ENCODE measurements at places on chromosomes 5 and 9. TPM values are rescaled to one million over a fixed set of nuclear protein-coding genes. Genes with fewer than 3 reads are reported as not detected.

- DNase-seq: no peak
Measured at GRCh38 chr5:132714456-132715307, 22.7 kb downstream of the KIF3A start.

DNA sequence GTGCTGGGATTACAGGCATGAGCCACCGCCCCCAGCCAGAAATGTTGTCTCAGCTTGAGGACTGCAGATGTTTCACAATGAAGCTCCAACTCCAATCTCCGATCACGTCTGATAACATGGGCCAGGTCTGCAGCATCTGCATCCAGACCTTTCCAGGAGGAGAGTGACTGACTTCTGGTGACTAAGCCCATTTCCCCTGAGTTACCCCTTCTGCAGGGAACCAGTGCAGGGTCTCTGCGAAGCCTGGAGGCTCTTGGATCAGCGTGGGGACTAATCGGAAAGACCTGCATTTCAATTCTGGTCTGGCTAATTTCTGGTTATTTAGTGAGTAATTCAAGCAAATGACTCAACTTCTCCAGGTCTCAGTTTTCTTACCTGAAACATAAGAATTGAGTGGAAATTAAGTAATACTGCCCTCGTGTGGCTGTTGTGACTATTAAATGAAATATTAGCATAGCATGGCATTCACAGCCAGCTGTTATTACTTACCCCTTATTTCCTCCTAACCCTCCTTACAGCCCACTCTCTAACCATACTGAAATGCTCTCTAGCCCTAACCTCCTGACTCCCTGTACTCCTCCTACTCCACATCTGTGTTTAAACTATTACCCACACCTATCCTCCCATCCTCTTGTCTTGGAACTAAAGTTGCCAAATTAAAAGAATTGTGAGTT lies 2.2 kb upstream of the GNPDA1 start:
- no peak for DNase-seq

- DNase-seq: no peak
Measured at GRCh38 chr5:174329738-174330137, 284.2 kb downstream of the NSG2 start.

DNA sequence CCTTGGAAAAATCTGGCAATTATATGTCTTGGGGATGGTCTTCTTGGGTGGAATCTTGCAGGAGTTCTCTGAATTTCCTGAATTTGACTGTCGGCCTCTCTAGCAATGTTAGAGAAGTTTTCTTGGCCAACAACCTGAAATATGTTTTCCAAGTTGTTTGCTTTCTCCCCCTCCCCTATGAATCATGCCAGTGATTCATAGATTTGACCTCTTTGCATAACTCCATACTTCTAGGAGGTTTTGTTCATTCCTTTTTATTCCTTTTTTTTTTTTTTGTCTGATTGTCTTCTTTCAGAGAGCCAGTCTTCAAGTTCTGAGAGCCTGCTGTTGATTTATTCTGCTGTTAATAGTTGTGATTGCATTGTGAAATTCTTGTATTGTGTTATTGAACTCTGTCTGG lies 56.7 kb upstream of the SLC44A1 start:
- no peak for DNase-seq

DNA sequence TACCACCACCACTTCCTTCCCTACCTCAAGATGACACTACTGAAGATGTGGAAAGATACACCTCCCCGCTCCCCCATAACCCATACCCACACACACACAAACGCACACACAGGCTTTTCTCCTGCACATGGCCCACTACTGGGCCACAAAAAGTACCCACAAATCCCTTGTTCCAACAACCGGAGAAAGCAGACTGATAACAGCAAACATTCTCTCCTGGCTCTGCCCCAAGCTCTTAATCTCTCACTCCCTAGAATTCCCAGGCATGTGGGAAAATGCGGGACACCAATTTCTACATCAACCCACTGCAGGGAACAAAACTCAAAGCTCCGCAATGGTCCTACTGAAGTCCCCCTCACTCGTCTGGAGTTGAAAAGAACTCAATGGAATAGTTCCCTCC lies 611.0 kb upstream of the KLF4 start:
- DNase-seq: no peak

- no peak for DNase-seq
Measured at GRCh38 chr9:123355761-123356431, at the start of gene CRB2. Gene CRB2 (plus strand): TSS chr9:123356197. CDS start chr9:123356261, 64 bp downstream.

DNA sequence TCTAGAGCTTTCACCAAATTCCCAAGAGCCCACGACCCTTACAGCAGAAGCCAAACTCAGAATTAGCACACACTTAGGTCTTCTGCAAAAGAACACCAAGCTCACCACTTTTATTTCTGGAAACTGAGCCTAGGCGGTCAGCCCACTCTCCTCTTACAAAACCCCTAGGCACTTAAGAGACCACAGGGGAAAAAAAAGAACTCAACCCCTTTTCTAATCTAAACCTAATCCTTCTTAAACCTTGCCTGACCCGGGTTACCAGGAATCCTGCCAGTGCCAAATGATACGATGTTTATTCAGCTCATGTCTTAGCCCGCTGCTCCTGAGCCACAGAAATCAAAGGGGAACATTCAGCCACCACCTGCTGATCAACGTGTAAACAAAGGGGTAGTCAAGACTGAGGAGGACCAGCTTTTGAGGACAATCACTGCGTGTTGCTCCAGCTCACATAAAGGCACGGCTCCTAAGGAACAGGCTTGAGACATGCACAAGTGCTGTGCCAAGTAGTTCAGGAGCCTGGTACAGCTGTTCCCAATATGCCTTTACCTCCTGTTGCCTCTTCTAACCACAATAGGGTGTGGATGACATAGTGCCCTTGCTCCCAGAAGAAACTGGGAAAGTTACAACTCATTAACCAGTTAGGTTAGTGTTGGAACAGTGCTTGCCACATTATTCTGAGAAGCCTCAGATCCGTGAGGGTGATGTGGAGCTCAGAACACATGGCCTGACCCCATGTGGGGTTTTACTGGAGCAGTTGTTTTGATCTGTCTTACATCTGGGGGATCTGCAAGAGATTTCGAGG lies 49.3 kb downstream of the ZFAND5 start:
- peak; percentile 47 for DNase-seq

DNA sequence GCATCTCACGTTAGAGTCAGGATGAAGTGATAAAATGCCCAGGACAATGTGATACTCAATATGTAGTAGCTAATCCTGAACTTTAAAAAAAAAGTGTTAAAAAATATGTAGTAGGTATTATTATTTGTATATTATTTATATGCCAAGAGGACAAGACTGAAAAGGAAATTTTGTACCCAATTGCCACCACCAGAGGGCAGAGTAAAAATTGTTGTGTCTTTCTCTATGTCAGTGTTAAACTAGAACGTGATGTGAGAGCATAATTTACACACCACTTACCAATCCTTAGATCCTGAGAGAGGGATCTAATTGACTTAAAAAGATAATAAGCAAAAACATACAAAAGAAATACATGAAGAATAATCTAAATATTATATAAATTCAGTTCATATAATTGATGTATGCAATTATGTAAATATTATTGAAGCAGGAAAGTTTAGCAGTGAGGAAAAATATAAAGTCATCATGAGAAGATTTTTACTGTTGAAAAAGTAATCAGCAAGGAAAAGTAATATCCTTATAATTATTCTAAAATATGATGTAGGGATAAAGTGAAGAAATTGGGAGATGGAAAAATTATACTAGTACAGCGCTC lies 288.9 kb downstream of the RAB3C start:
- no peak for DNase-seq

DNA sequence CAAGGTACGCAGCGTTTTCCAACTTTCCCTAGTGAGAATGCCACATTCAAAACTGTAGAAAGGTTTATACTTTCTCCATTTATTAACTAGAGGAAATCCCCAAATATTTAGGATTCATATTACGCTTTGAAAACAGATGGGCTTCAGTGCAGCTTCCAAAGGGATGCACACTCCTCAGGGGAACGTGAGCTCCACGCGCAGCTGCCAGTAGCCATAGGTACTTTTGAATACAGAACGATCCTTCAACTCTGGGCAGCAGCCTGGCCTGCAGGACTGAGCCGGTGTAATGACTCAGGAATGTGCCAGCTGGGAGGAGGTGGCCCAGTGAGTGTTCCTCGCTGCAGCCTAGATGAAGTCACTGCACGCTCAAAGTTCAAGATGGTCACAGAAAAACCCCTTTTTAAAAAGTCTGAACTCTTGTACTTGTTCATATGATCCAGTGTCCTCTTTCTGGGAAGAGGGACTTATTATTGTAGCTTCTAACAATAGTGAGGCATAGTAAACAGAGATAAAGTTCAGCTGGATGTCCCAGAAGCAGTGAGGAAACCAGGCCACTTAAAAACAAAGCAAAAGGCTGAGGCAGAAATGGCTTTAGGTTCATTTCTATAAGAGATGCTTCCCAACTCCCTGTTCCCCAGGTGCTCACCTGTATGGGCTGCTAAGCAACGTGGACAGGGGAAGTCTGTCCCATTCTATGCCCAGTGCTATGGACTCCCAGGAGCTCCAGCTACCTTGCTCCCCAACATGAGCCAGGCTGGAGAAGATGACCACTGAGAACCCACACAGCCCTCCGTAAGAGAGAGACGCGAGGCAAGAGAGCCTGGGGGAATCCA lies 130.0 kb downstream of the LHFPL2 start:
- no peak for DNase-seq

DNA sequence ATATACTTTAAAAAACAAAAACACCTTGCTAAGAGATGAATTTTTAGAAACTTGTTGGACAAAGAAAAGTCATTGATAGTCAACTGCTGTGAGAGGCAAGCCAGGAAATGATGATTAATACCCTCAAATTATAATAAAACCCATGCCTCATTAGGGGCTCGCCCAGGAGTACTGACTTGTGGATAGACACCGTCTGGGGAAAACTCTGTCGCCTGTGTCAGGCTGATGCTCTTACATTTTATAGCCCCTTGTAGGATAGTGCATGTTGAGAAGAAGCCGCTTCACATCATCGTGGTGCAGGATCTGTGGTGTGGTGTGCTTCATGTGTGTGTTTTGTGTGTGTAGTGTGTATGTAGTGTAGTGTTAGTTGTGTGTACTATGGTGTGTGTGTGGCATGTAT lies 39.1 kb downstream of the SYK start:
- peak; percentile 6 for DNase-seq

GRCh38 chr5:64839936-64840335 lies 71.2 kb downstream of the CWC27 start:
- DNase-seq: no peak

DNA sequence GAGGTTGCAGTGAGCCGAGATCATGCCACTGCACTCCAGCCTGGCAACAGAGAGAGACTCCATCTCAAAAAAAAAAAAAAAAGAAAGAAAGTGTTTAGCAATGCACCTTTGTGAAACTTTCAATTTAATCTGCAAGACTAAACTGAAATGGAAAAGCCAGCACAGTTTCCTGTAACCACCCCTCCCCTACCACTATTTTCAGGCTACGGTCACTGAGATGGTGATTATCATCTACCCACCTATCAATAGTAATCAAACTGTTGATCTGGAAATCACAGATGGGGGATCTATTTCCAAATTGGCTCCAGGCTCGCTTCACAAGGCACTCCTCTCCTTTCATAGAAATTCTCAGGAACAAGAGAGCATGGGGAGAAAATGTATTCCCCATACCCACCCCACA lies 30.6 kb upstream of the IL7R start:
- DNase-seq: no peak

GRCh38 chr9:86764221-86764624 lies 183.1 kb downstream of the GAS1 start:
- no peak for DNase-seq

DNA sequence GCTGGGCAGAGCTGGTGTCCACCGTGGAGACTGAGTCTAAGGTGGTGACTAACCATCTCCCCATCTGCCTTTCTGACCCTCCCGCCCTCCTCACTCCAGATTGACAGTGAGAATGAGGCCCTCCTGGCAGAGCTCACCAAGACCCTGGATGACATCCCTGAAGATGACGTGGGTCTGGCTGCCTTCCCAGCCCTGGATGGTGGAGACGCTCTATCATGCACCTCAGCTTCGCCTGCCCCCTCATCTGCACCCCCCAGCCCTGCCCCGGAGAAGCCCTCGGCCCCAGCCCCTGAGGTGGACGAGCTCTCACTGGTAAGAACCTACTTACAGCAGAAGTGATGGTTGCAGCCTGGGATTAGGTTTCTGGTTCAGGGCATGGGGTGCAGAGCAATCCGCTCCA lies 96.5 kb downstream of the PPARGC1B start:
- peak; percentile 60 for DNase-seq

DNA sequence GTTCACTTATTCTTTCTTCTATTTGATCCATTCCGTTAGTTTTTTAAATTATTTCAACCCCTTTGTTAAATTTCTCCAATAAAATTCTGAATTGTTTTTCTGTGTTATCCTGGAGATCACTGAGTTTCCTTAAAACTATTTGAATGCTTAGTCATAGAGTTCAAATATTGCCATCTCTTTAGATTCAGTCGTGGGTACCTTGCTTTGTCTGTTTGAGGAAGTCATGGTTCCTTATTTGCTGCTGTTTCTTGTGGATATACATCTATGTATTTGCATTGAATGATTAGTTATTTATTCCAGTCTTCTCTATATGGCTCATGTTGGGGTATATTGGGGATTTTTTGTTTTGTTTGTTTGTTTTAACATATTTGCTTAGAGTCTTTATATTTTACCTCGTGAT lies 80.6 kb downstream of the HINT1 start:
- no peak for DNase-seq

GRCh38 chr5:151755383-151755782 lies 3.0 kb downstream of the ATOX1 start:
- no peak for DNase-seq

GRCh38 chr5:149767281-149767550 lies 37.1 kb downstream of the PPARGC1B start:
- DNase-seq: no peak

DNA sequence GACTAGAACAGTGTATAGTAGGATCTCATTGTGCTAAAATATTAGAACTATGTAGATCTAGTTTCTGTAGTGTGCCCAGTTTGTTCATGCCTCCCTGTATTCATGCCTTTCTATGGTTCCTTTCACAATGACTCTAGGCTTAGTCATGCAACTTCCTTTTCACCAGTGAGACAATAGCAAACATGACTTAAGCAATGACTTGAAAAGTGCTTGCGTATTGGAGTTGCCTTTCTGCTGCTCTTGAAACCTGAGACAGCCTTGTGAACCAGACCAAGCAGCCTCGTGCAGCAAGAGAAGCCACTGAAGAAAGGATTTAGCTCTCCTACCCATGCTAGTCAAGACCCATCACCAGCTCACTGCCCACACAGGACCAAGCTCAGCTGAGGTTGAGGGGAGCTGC lies 294.5 kb upstream of the TAS2R1 start:
- DNase-seq: no peak

The PCDHGB2 gene
- 4.3 TPM for total RNA-seq

The MLANA gene
- total RNA-seq: not detected

The OTP gene
- not detected for total RNA-seq

The SPATA31A3 gene
- not detected for total RNA-seq

The TSSK1B gene
- 2.1 TPM for total RNA-seq

The INSYN2B gene
- not detected for total RNA-seq

The CTSV gene
- not detected for total RNA-seq

The IFNA2 gene
- total RNA-seq: not detected

The KIF24 gene
- 0.94 TPM for total RNA-seq

The PCDHA3 gene
- 0.31 TPM for total RNA-seq

The STK32A gene
- 9.7 TPM for total RNA-seq

Data from ureter (tissue), 1 donor.